Stimulated activated naive CD4-positive, alpha-beta T cell treated with Interleukin-2 at 50 U/mL for 16 hours (primary cell): ENCODE measurements at places on chromosomes 16 and 17.
A peak's percentile ranks its signal among the peaks of the same experiment; 100 is the strongest.

- DNase-seq = no peak
Observed at GRCh38 chr16:17343028-17343427, 127.7 kb downstream of the XYLT1 start.

- DNase-seq = no peak
Observed at GRCh38 chr16:4381072-4381934, 9.7 kb downstream of the VASN start.

- no peak for DNase-seq
Observed at GRCh38 chr16:23359092-23359760, 57.1 kb downstream of the SCNN1B start.

DNA sequence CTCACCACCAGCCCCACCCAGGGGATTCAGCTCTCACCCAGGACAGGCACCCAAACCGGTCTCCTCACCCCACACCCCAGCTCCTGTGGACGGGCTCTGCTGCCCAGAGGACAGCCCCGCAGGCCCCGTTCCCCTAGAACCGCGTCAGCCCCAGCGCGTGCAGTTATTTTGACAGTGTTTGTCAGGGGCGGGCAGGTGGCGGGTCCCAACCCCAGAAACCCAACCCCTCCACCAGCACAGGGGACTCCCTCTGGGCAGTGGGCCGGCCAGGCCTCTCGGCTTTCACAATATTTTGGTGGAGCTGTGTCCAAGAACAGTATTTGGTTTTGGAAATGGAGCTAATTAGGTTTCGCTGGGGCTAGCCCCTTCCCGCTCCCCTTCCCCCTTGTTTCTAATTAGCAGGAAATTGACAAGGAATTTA, 44.8 kb downstream of the BAHCC1 start:
- no peak for DNase-seq

DNA sequence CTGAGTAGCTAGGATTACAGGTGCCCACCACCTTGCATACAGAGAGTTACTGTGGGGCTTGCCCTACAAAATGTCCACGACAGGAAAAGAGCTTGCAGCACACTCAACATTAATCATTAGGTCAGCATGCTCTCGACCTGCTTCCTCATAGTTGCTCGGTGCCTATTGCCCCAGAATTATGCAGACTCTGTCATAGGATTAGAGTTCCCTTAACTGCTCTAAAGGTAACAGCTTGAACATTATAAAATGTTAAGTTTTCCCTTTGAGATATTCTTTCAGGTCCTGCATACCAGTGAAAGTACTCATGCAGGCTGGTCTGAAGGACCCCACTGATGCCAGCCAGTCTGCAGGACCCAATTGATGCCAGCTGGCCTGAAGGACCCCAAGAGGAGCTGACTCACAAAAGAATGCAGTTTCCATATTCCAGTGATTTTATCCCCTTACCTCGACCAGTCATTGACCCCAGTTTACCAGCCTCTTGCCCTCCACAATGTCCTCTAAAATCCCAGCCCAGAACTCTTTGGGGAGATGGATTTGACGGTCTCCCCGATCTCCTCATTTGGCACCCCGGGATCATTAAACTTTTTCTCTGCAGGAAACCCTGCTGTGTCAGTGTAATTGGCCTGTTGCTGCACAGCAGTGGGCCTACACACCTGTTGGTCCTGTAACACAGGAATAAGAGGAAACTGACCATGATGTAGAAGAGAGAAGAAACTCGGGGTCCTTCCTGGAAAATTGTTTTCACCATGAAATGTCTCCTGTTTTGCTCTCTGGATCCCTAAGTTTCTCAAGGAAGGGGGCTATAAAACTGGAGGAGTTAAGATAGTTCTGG, 10.6 kb downstream of the ICAM2 start:
- no peak for DNase-seq

DNA sequence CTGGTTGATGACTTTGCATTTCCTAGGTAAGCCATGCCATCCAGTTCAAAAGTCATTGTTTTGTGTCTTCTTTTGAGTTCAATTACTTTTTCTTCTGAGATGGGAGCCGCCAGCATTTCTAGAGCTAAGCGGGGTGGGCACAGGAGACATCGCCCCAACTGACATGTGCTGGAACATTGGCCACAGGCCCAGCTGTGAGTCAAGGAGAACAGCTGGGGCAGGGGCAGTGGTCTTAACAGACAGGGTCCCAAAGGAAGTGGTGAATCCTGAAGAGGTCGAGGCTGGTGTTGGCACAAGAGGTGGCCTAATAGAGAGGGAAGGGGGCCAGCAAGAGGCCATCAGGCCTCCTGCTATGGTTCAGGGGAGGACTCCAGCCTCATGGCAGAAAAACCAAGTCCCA, 17.1 kb downstream of the RAB11FIP4 start:
- no peak for DNase-seq

- DNase-seq = peak; percentile 60
Observed at GRCh38 chr17:50511058-50511457, 2.8 kb downstream of the MYCBPAP start.

DNA sequence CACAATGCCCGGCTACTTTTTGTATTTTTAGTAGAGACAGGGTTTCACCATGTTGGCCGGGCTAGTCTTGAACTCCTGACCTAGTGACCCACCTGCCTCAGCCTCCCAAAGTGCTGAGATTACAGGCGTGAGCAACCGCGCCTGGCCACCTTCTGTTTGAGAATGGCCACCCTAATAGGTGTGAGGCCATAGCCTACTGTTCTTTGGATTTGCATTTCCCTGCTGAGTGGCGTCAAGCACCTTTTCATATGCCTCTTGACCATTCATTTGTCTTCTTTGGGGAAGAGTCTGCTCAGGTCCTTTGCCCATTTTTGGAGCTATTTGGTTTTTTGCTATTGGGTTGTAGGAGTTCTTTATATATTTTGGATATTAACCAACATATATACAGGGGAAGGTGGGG, 276.7 kb downstream of the PARN start:
- no peak for DNase-seq

- DNase-seq = peak; percentile 27
Observed at GRCh38 chr16:85553436-85554113, 59.5 kb upstream of the GSE1 start.

DNA sequence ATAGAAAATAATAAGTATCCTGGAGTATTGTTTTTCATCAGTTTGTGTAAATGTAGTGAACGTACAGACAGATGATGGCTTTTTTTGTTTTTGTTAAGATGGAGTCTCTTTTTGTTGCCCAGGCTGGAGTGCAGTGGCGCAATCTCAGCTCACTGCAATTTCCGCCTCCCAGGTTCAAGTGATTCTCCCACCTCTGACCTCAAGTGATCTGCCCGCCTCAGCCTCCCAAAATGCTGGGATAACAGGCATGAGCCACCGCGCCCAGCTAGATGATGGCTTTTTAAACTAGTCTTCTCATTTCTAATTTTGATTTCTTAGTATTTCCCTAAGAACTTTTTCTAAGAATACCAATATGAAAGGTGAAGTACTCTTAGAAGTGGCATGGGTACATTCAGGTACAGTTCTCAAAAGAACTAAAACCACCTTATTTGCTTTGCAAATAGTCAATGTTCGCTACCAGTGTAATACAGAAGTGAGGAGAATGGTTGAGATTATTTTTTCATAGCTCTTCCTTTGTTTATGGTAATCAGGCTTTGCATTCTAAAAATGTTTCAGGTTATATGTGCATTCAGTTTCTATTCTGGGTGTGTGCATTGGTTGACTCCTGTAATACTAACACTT, 34.2 kb downstream of the TTC19 start:
- DNase-seq = no peak

DNA sequence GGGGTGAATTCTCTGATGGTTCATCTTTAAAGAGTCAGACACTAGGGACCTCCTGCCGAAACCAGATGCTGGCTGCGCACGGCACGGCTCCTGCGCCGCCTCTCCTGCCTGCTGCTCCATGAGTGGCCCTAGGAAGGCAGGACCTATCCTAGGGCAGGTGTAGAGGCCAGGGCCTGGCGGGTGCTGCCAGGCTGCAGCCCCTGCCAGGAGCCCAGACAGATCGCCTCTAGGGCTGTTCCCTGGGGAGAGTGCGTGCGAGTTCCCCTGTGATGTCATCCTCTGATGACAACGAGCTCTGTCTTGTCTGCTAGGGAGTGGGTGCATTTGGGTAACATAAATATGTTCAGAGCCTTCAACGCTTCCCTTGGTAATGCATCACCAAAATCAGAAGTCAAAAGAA, 23.9 kb downstream of the SLC38A10 start:
- DNase-seq = no peak

- DNase-seq = peak; percentile 14
Observed at GRCh38 chr16:89361751-89362539, 128.4 kb downstream of the ANKRD11 start.
